Activated T-helper 2 cell treated with anti-CD3 and anti-CD28 coated beads, Interferon-gamma antibody, Interleukin-2, Interleukin-4, amounts not matched to agents 10 μg/mL and 5 μg/mL and 100 μg/mL, durations not matched to agents 14 hours and 24 hours and 36 hours (primary cell): ENCODE measurements at places on chromosomes 3 and 15.

DNA sequence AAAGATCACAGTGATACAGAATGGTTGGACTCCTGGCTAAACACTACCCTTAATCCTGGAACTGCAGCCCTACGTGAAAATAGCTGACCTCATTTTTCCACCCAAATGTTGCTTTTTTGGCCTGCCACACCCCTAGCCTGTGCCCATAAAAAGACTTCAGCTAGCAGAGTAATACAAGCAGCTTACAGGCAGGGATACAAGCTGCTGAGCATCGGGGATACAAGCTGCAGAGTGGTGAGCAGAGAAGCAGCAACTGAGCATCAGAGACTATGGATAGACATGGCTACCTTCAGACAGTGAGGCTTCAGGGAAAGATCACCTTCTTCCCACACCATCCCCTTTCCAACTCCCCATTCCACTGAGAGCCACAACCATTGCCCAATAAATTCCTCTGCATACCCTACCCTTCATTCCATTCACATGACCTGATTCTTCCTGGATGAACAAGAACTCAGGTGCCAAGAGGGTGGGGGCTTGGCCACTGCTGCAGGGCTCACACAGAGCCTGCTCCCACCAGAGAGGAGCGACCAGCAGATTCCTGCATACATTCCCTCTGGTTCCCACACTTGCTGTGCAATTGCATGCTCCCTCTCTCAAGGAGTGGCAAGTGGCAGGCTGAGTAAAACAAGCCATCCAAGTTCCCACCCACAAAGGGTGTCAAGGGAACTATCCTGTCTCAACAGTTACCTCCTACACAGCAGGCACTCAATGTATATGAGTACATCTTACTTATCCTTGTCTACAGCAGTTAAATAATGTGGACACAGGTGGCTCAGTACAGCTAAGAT, 217.5 kb downstream of the ALCAM start:
- DNase-seq: no peak

- DNase-seq: no peak
These were observed 17.3 kb downstream of the CHST14 start for GRCh38 chr15:40487816-40488682.

- DNase-seq: peak; percentile 27
These were observed 6.7 kb downstream of the CA12 start for GRCh38 chr15:63374686-63375520.

GRCh38 chr15:77632534-77633133, at the start of gene LINGO1:
LINGO1 (minus strand) TSS chr15:77632912; CDS start chr15:77632315, 597 bp downstream.
- no peak for DNase-seq

GRCh38 chr3:184353546-184353941, 7.9 kb downstream of the CLCN2 start:
- DNase-seq: no peak

DNA sequence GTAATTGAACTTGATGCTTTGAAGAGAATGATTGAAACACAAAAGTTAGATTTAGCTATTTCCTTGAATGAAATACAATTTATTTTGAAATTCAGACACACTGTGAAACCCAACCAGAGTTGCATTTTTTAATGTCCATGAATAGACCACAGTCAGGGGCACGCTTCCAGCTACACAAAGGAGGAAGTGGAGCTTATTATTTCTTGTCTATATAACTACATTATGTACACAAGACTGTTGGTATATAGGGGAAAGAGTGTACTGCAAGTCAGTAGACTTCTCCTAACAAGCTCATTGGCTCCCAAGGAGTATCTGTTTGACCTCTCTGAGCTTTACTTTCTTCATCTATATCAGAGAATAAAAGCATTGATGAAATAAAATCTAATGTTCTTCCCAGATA, 326.2 kb downstream of the RYR3 start:
- DNase-seq: no peak

DNA sequence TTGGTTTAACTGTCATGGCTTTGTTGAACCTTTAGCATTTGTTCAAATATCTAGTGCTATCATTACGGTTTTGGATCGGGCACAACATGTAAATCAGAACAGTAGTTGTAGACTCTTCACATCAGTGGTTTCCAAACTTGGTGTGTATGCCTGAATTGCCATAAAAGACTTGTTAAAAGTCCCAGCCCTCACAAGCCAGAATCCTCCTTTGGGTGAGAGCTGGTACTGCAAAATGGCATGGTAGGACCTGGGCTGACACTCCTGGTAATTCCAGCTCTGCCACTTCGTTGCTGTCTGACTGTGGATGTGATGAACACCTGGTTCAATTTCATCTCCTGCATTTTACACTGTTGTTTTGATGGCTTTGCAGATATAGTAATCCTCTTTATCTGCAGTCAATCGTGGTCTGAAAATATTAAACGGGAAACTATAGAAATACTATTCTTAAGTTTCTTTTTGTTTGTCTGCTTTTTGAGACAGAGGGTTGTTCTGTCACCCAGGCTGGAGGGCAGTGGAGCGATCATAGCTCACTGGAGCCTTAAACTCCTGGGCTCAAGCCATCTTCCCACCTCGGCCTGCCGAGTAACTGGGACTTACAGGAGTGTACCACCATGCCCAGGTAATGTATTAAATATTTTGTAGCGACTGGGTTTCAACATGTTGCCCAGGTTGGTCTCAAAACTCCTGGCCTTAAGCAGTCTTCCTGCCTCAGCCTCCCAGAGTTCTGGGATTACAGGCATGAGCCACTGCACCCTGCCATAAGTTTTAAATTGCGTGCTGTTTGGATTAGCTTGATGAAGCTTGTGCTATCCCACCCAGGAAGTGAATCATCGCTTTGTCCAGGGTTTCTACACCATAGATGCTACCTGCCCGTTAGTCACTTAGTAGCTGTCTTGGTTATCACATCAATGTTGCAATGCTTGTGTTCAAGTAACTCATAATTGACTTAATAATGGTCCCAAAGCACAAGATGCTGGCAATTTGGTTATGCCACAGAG, 61.6 kb downstream of the RAB7A start:
- no peak for DNase-seq

DNA sequence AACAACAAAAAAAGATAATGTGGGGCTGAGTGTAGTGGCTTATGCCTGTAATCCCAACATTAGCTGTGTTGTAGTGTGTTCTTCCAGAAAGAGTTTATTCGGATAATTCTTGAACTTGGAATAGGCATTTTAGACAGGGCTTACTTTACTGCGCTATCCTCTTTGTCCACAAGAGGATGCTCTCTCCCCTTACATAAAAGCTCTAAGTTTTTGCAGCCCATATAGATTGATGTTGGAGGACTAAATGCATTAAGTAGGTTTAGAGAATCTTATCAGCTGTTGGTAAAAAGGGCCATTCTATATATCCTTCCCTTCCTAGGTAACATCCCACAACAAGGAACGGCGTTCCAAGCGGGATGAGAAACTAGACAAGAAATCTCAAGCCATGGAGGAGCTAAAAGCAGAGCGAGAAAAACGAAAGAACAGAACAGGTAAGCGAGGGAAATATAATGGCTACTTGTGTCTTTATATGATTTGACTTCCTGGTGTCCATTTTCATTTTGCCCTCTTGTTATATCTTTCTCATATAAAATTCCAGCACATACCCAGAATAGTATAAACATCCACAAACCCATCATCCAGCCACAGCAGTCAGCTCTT, 27.8 kb upstream of the ITPKA start:
- DNase-seq: no peak

DNA sequence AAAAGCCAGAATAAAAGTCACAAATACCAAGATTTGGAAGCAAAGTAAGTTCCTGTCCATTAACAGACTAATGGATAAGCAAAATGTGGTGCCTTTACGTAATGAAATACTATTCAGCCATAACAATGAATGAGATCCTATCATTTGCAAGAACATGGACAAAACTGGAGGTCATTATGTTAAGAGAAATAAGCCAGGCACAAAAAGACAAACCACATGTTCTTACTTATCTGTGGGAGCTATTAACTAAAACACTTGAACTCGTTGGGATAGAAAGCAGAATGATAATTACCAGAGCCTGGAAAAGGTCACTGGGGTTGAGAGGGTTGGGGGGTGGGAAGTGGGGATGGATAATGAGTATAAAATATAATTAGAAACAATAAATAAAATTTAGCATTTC, 1015.9 kb downstream of the OTOL1 start:
- DNase-seq: no peak

GRCh38 chr3:80993241-80993945, 768.1 kb downstream of the GBE1 start:
- no peak for DNase-seq
